ENCODE measurements at places on chromosomes 1 and 21. TPM values are rescaled to one million over a fixed set of nuclear protein-coding genes. Genes with fewer than 3 reads are reported as not detected.

Gene CRP
- not detected for total RNA-seq

Gene LCE1F
- not detected for total RNA-seq

Gene TNFSF18
- total RNA-seq = 1.2 TPM

Gene MNDA
- total RNA-seq = 25.0 TPM

Gene SPRR1B
- total RNA-seq = not detected

Gene OPRD1
- not detected for total RNA-seq

Gene ACP6
- total RNA-seq = 25.3 TPM

Gene LCE3D
- total RNA-seq = not detected

Gene OR2T29
- not detected for total RNA-seq

Gene CYP4A22
- 0.18 TPM for total RNA-seq

DNA sequence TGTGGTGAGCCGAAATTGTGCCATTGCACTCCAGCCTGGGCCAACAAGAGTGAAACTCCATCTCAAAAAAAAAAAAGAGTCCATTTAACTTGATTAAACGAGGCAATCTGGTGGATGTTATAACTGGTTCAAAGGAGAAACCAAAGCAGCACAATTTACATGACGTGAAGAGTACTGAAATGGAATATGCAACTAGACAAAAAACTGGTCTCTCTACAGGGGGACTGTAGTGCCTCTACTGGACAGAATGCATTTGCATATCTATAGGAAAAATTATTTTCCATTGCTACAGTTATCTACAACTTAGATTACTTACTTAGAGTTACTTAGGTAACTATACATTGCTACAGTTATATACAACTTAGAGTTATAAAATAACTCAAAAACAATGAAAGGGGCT lies 2.7 kb upstream of the CAPN2 start:
- H3K27ac ChIP-seq = no peak overlapping the region
- no peaks in the 10 kb centered on the region for H3K27me3 ChIP-seq
- no peak overlapping the region for H3K4me3 ChIP-seq
- peaks cover 1% of the 10 kb centered on the region for H3K36me3 ChIP-seq
- peak; percentile 81 for DNase-seq
- peaks cover 25% of the 10 kb centered on the region for H3K4me1 ChIP-seq

GRCh38 chr1:101183388-101183699 lies 53.5 kb upstream of the S1PR1 start:
- no peak overlapping the region for H3K4me3 ChIP-seq
- H3K4me1 ChIP-seq = peaks cover 1% of the 10 kb centered on the region
- H3K36me3 ChIP-seq = no peaks in the 10 kb centered on the region
- peak; percentile 45 for DNase-seq
- H3K27ac ChIP-seq = no peak overlapping the region
- no peaks in the 10 kb centered on the region for H3K27me3 ChIP-seq

DNA sequence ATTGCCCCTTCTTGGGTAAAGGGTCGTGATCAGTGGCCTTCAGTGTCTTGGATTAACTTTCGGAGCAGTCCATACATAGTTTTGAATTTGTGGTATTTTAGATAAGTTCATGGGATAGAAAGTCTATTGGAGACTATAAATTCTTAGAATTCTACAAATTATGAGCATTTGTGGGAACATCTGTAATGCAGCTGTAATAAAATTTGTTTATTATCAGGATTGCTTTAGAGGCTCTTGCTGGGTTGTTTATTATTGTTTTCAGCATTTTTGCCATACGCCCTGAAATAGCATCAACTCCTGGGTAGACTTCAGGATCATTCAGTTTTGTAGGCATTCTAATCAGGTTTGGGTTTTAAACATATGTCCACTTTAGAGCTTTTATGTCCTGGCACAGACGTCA lies 16.1 kb downstream of the LAMC1 start:
- no peaks in the 10 kb centered on the region for H3K36me3 ChIP-seq
- no peaks in the 10 kb centered on the region for H3K27me3 ChIP-seq
- no peak overlapping the region for H3K4me3 ChIP-seq
- no peak for DNase-seq
- no peak overlapping the region for H3K27ac ChIP-seq

- no peaks in the 10 kb centered on the region for H3K4me1 ChIP-seq
- H3K36me3 ChIP-seq = peaks cover 81% of the 10 kb centered on the region
- H3K4me3 ChIP-seq = no peak overlapping the region
- no peaks in the 10 kb centered on the region for H3K27me3 ChIP-seq
- no peak for DNase-seq
- no peak overlapping the region for H3K27ac ChIP-seq
Measured at GRCh38 chr1:15730936-15731335, 5.1 kb upstream of the SLC25A34 start.

GRCh38 chr1:115373305-115373704 lies 35.3 kb upstream of the NGF start:
- no peak for DNase-seq
- no peaks in the 10 kb centered on the region for H3K4me1 ChIP-seq
- no peaks in the 10 kb centered on the region for H3K27me3 ChIP-seq

- no peaks in the 10 kb centered on the region for H3K27me3 ChIP-seq
- peaks cover 10% of the 10 kb centered on the region for H3K4me1 ChIP-seq
- peak; percentile 99 for DNase-seq
- H3K27ac ChIP-seq = peak within 1 kb of the TSS; percentile 94
- no peaks in the 10 kb centered on the region for H3K36me3 ChIP-seq
- peak within 1 kb of the TSS; percentile 68 for H3K4me3 ChIP-seq
Measured at GRCh38 chr1:27671964-27672749, at the start of gene IFI6. TSS of gene IFI6 (minus strand) at chr1:27672192. CDS start at chr1:27669314, 2,878 bp downstream.

DNA sequence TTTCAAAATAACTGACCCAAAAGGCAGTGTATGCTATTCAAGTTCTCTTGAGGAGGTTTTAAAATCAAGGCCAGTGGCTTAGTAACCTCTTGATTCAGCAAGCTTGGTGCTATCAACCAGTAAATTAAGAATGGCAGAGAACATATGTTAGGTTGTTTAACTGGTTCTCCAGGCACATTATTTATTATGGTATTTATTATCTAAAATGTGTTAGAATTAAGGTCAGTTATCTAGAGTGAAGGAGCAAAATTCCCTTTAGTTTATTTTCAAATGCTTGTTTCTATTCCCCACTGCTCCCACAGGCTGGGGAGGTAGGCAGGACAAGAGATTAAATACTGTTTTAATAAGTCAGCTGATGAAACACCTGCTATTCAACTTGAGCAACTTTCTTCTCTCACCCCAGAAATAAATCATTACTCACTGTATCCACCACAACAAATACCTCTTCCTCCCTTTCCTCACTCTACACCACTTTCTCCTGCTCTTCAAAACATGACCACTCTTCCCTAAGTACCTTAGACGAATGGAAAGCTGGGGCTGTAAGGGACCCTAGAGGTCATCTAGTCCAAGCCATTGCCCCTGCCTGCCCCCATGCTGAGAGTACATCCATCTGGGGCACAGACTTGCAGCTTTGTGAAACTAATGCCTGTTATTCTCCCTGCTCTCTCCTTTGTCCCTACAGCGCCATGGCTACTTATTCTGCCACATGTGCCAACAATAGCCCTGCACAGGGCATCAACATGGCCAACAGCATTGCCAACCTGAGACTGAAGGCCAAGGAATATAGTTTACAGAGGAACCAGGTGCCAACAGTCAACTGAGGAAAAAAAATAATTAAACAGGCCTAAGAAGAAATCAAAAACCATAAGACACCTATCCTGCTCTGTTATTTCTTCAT lies 71.7 kb downstream of the PRRX1 start:
- DNase-seq = no peak
- no peaks in the 10 kb centered on the region for H3K4me1 ChIP-seq
- H3K27ac ChIP-seq = no peak overlapping the region
- H3K36me3 ChIP-seq = no peaks in the 10 kb centered on the region
- H3K4me3 ChIP-seq = no peak overlapping the region

- H3K4me1 ChIP-seq = peaks cover 3% of the 10 kb centered on the region
- no peaks in the 10 kb centered on the region for H3K27me3 ChIP-seq
- H3K36me3 ChIP-seq = no peaks in the 10 kb centered on the region
- DNase-seq = peak; percentile 26
- no peak overlapping the region for H3K4me3 ChIP-seq
- H3K27ac ChIP-seq = no peak overlapping the region
Measured at GRCh38 chr1:212457740-212458338, 25.1 kb downstream of the NENF start.

DNA sequence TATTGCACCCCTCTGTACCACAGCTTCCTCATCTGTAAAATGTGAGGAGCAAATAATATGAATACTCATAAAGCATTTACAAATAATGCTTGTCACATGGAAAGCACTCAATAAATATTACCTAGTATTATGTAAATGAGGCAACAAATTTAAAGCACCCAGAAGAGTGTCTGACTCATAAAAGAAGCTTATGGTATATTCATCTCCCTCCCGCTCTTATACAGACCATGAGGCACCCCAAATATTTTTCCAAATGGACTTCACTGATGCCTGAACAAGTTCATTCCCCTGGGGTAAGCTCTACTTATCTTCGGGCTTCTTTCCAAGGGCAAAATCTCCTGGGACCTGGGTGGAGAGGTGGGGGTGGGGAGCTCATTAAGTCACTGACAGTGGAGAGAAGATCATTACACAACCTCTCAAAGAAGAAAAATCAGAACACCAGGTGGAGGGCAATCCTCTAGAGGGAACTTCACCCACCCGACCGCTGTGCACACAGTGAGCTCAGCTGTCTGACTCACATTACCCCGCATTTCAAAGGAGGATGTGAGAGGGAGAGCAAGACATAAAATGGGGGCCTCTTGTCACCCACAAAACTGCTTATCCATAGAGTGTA lies 166.2 kb downstream of the ASTN1 start:
- no peak for DNase-seq
- no peaks in the 10 kb centered on the region for H3K36me3 ChIP-seq
- no peak overlapping the region for H3K4me3 ChIP-seq
- no peak overlapping the region for H3K27ac ChIP-seq

DNA sequence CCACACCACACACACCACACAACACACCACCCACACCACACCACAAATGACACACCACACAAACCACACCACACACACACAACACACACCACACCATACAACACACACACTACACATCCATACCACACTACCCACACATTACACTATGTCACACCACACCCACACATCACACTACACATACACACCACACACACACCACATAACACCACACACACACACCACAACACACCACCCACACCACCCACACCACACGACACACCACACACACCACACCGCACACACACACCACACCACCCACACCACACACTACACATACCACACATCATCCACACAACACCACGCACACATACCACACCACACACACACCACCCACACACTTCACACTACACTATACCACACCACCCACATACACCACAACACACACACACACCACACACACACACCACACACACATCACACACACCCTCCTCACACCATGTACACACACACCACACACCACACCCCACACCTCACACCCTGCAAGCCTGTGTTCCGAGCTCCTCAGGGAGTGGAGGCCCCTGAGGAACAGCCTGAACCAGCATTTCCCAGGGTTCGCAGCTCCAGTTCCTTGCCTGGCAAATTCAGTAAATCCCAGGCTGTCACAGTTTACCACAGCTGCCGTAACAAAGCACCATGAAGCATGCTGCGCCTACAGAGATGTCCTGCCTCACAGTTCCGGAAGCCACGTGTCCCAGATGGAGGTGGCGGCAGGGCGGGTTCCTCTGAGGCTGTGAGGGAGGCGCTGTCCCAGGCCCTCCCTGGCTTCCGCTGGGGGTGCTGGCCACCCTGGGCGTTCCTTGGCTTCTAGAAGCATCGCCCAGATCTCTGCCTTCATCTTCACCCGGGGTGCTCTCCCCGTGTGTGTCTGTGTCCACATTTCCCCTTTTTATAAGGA lies 69.8 kb upstream of the ATP5PO start:
- H3K36me3 ChIP-seq = no peaks in the 10 kb centered on the region
- H3K27ac ChIP-seq = no peak overlapping the region
- peaks cover 2% of the 10 kb centered on the region for H3K4me1 ChIP-seq
- no peaks in the 10 kb centered on the region for H3K27me3 ChIP-seq
- DNase-seq = no peak
- H3K4me3 ChIP-seq = no peak overlapping the region

- DNase-seq = no peak
- no peaks in the 10 kb centered on the region for H3K36me3 ChIP-seq
- H3K4me3 ChIP-seq = no peak overlapping the region
- no peak overlapping the region for H3K27ac ChIP-seq
- H3K27me3 ChIP-seq = no peaks in the 10 kb centered on the region
Measured at GRCh38 chr1:232138044-232138443, 491.9 kb downstream of the SIPA1L2 start.

GRCh38 chr1:214446772-214447556 lies 104.4 kb downstream of the PTPN14 start:
- no peaks in the 10 kb centered on the region for H3K36me3 ChIP-seq
- H3K27ac ChIP-seq = no peak overlapping the region
- H3K27me3 ChIP-seq = no peaks in the 10 kb centered on the region
- H3K4me3 ChIP-seq = no peak overlapping the region

DNA sequence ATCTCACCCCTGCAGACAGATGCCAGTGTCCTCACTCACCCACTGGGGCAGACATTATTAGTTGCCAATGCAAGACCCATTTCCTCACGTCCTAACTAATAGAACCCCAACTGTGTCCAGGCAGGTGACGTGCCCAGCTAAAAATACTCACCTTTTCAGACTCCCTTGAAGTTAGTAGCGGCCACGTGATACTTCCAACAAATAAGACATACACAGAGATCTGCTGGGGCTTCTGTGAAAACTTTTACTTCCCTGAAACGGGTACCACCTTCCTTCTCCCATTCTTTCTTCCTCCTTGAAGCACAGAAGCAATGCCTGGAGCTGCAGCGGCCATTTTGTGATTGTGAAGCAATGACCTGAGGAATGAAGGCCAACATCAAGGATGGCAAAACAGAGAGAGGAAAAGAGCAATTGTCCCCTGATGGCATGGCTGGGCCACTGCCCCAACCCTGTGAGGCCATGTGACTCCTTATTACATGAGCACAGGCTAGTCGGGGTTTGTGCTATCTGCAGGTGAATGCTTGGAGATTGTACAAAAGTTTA lies 74.4 kb upstream of the TMPRSS2 start:
- H3K27me3 ChIP-seq = no peaks in the 10 kb centered on the region
- H3K4me1 ChIP-seq = no peaks in the 10 kb centered on the region
- no peak overlapping the region for H3K4me3 ChIP-seq
- no peak overlapping the region for H3K27ac ChIP-seq
- H3K36me3 ChIP-seq = no peaks in the 10 kb centered on the region
- DNase-seq = no peak

GRCh38 chr1:85584923-85585322 lies 4.4 kb downstream of the CCN1 start:
- peaks cover 5% of the 10 kb centered on the region for H3K36me3 ChIP-seq
- no peak for DNase-seq
- no peak overlapping the region for H3K27ac ChIP-seq
- H3K4me3 ChIP-seq = no peak overlapping the region
- no peaks in the 10 kb centered on the region for H3K27me3 ChIP-seq

Data from lung (tissue), 17 donors.